Stimulated activated CD4-positive, alpha-beta T cell treated with anti-CD3 and anti-CD28 coated beads, Interleukin-12 subunit alpha, Interleukin-12 subunit beta, amount 100 ng/mL, for 24 hours (primary cell): ENCODE measurements at places on chromosomes 3 and 15.

GRCh38 chr3:187186801-187187421 lies 10.4 kb upstream of the RTP1 start:
- DNase-seq: no peak

GRCh38 chr3:10522646-10523303 lies 17.4 kb upstream of the ATP2B2 start:
- DNase-seq: no peak

GRCh38 chr3:183518491-183519251 lies 36.8 kb downstream of the KLHL6 start:
- no peak for DNase-seq

DNA sequence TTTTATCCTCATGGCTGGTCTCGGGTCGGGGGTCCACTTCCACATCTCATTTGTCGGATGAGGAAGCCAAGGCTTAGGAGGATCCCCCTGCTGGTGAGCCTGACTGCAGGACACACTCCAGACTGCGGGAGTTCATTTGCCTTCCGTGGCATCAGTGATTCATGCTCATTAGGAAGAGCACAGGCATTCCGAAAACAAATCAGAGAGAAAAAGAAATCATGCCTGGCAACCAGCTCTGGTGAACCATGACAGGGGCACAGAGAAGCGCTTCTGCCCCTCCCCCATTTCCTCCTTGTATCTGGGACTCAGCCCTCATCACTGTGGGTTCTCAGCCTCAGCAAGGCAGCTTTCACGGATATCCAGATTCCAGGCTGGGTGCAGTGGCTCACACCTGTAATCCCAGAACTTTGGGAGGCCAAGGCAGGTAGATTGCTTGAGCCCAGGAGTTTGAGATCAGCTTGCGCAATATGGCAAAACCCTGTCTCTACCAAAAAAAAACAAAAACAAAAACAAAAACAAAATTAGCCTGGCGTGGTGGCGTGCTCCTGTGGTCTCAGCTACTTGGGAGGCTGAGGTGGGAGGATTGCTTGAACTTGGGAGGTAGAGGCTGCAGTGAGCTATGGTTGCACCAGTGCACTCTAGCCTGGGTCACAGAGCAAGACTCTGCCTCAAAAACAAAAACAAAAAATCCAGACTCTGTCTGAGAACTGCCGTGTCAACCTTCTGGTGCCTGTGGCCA lies 28.4 kb downstream of the IRAK2 start:
- DNase-seq: peak; percentile 63

GRCh38 chr15:59685737-59686297 lies 3.3 kb downstream of the BNIP2 start:
- no peak for DNase-seq

- DNase-seq: no peak
Observed at GRCh38 chr15:41860049-41860828, 21.6 kb downstream of the PLA2G4B start.

DNA sequence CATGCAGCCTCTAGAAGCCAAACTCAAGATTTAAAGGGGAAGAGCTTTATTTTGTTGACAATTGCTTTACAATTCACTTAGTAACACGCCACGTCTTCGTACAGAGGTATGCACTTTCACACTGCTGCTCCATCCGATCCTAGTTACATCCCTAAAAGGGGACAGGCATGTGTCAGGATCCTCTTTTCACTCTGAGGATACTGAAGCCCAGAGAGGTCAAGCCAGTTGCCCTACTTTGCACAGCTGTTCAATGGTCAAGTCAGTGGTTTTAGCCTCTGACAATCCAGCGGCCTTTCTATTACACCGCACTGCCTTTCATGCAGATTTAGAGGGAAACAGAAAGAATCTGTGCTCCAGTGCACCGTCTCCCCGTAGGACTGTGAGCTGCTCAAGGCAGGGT lies 44.9 kb upstream of the CHRNB4 start:
- DNase-seq: no peak

- no peak for DNase-seq
Observed at GRCh38 chr3:58585994-58586393, 8.8 kb upstream of the FAM107A start.

- DNase-seq: no peak
Observed at GRCh38 chr15:63715818-63716217, 117.9 kb downstream of the HERC1 start.

DNA sequence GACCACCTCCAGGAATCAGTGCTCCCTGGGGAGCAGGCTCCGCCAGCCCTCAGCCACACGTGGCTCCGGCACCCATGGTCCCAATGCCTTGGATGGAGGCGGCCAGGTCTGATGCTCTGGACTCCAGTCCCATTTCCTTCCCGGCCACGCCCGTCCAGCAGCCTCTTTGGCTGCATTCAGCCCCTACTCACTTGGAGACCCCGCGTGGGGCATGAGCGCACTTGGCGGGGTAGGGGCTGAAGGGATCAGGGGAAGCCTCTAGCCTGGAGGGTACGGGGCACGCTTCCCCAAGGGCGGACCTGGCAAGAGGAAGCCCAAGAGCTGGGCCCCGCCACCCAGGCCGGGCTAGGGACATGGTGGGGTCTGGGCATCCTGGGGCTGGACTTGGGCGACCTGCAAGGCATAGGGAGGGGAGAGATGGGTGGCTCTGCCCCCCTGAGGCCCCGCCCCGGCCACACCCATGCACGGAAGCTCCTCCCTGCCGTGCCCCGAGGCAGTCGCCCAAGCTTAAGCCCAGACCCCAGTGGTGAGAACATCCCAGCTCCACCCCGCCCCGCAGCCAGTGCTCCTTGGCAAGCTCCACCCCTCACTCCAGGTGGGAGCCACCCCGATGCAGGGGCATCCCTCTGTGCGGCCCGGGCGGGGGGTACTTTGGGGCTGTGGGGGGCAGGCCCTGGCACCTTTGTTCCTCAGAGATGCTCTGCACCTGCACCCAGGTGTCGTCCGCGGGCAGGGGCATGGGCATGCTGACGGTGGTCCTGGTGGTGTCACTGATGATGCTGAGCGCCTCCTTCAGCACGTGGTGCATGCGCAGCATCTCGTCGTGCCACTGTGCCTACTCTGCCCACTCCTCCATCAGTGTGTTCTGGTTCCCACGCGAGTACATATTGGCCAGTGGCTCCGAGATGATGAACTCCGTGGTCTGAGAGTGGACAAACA lies 163.5 kb downstream of the GOLGA6L4 start:
- no peak for DNase-seq

DNA sequence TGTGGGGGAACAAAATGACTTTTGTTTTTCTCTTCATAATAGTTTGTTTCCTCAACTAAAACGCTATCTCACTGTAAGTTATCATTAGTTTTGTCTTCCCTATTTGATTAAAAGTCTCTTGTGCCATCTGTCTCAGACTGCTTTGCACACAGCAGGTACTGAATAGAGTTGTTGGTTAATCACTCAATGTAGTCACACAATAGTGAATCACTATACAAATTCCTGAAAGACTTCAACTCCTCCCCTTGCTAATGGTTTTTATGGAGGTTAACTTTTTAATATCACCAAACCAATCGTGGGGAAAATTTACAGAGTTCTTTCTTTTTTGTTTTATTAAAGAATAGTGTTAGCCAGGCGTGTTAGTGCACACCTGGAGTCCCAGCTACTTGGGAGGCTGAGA lies 2.6 kb upstream of the NGLY1 start:
- no peak for DNase-seq

DNA sequence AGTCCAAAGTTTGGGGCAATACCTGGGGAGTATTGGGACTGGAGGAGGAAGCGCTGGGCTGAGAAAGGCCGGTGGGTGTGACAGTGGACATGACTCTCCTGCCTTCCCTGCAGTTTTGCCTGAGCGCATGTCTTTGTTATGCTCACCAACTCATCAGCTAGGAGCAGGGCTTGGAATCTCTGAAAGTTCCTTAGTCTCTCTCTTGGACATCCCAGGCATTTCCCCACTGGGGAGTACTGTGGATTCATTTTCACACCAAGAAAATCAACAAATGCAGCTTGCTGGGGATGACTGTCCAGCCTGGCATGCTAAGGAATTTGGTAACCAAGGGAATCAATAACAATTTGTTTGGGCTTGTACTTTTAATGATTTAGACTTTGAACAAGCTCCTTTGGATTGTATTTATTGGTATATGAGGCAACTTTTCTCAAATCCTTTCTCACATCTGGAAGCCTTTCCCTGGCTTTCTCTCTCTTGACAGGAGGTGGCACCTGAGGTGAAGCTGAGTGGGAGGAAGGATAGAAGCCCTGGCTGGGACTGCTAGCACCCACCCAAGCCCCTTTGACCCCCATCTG lies 48.5 kb upstream of the CHST2 start:
- DNase-seq: no peak
